ENCODE measurements at places on chromosomes 4 and X. TPM values are rescaled to one million over a fixed set of nuclear protein-coding genes. Genes with fewer than 3 reads are reported as not detected.

SLC2A9 gene
- total RNA-seq: 4.4 TPM

CCDC149 gene
- total RNA-seq: 15.1 TPM

GPC4 gene
- 4.2 TPM for total RNA-seq

TSPAN6 gene
- 34.5 TPM for total RNA-seq

TEX13B gene
- total RNA-seq: not detected

CDS1 gene
- total RNA-seq: 28.9 TPM

CRLF2 gene
- not detected for total RNA-seq

PCSK1N gene
- total RNA-seq: 35.7 TPM

KLF8 gene
- total RNA-seq: 18.4 TPM

RBM46 gene
- 0.27 TPM for total RNA-seq

BMX gene
- total RNA-seq: 0.09 TPM

ADGRA3 gene
- total RNA-seq: 69.7 TPM

TRIM61 gene
- total RNA-seq: 2.2 TPM

SSX4B gene
- not detected for total RNA-seq

CXCL9 gene
- total RNA-seq: not detected

RTL3 gene
- total RNA-seq: not detected

HELT gene
- total RNA-seq: not detected

EXOC1L gene
- not detected for total RNA-seq

C4orf50 gene
- 9.4 TPM for total RNA-seq

ZFP92 gene
- 1.5 TPM for total RNA-seq

TNMD gene
- not detected for total RNA-seq

SUPT20HL2 gene
- total RNA-seq: not detected

IRS4 gene
- 6.9 TPM for total RNA-seq

GPRASP1 gene
- total RNA-seq: 40.5 TPM

GJB1 gene
- not detected for total RNA-seq

MID2 gene
- 21.2 TPM for total RNA-seq

SRPK3 gene
- total RNA-seq: 0.18 TPM

PNMA6F gene
- total RNA-seq: 0.36 TPM

UNC5C gene
- total RNA-seq: 114 TPM

CLDN22 gene
- total RNA-seq: not detected

GAGE12H gene
- total RNA-seq: not detected

SLC4A4 gene
- 29.7 TPM for total RNA-seq

DCAF16 gene
- total RNA-seq: 49.4 TPM

ADAMTS3 gene
- total RNA-seq: 13.8 TPM

SH3TC1 gene
- 5.6 TPM for total RNA-seq

MAGEB1 gene
- not detected for total RNA-seq

RAB41 gene
- total RNA-seq: not detected

GPR34 gene
- total RNA-seq: 8.4 TPM
